ENCODE measurements at places on chromosomes 5 and 9.

DNA sequence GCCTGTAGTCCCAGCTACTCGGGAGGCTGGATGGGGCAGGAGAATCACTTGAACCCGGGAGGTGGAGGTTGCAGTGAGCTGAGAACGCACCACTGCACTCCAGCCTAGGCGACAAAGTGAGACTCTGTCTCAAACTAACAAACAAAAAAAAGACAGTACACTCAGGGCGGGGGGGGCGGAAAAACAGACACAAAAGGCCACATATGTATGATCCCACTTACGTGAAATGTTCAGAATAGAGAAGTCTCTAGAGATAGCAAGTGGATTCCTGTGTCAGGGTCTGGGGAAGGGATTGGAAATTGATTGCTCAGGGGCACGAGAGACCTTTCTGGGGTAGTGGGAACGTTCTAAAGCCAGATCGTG lies 9.0 kb upstream of the LCN1 start:
- no peak for DNase-seq

DNA sequence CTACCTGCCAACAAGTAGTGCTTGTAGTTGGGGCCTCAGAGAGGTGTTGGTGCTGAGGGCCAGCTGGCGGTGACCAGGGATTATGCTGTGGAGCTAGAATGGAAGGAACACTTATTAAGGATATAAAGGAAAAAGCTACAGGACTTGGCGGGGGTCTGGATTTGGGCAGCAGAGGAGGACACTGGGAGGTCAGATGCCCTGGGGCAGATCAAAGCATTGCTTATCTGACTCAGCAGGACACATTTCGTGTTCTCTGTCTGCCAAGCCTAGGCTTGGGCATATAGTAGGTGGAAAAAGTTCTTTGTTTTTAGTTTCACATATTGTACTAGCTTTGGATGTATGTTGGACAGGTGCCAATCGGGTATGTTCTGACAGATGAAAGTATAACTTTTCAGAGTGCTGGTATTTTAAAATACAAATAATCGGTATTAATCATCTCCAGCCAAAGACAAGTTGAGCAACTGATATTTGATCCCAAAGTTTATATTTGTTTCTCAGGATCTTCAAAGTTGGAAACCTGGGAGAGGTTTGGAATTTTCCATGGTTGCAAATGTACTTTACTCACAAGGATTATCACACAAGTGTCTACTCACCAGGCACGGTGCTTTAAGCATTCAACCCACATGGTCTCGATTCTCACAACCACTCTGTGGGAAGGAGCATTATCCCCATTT lies 69.4 kb downstream of the IQGAP2 start:
- DNase-seq, result no peak

DNA sequence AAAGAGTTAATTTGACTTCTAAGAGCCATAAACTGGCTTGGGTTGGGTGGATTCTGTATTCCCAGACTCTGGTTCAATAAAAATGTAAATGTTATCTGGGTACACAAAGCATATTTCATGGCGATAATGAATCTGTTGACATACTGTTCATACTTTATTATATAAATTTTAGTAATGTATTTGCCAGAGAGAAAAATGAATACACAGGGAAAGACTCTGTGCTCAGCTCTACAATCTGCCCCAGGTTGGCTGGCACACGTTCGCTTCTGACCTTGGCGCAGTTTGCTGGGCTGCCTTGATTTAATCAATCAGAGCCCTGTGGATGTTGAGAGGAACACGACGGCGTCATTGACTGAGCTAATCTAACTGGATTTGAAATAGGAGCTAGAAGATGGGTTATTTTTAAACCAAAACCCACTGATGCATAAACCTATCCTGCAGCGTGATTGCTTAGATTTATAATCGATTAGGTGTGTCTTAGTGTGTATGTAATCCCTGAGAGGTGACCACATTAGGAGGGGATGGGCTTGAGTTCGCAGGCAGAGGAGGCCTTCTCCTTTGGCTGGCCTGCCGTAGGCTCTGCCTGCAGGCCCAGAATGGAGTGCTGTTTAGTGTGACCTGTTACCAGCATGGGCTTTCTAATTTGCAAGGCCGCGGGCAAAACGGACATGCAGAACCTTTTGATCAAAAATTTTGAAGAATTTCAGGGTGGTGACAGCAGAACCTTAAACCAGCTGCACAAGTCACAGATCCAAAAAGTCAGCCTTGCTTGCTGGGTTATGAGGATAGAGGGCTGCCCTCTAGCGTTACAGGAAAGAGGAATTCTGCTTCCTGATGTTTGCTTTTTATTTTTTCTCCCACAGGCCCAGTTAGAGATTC lies 3.9 kb upstream of the ADCY2 start:
- DNase-seq, result peak; percentile 61

DNA sequence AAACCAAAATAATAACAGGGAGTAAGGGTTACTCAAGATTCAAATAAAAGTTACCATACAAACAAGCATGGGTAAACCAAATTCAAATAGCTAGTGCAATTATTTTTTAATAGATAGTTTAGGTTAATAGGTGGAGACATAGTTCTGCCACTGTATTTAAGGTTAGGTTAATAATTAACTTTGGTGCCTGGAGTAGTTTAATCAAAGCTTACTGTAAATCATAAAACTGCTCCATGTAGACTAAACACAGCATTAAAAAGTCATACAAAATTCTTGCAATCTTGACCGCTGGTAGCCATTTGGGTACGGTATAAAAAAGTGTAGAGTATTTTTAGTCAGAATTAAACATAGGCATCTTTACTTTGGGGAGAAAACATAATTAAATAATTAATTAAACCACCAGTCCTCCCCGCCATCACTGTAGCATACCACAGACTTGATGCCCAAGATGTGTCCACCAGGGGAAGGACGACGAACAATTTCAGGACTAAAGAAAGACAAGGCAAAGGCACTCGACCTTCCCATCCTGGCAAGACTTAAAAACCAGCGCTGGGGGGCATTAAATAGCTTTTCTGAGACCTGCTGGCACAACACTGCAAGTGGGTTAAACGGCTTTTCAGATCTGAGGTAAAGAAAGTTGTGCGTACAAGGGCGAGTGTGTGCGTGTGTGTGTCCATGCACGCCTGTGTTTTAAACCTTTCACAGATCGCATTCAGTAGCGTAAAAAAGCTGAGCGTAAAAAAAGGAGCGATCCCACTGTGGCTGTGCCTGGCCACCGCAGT lies 2.9 kb downstream of the SEMA6A start:
- DNase-seq, result no peak

GRCh38 chr5:173310218-173310769 lies 17.9 kb downstream of the STC2 start:
- DNase-seq, result no peak
